Frontal cortex (tissue), 4 donors: ENCODE measurements at places on chromosomes 13 and 19. TPM values are rescaled to one million over a fixed set of nuclear protein-coding genes. Genes with fewer than 3 reads are reported as not detected.

- DNase-seq, result peak; percentile 67
Measured at GRCh38 chr13:21476893-21477472, 17.9 kb upstream of the ZDHHC20 start.

- DNase-seq, result no peak
Measured at GRCh38 chr19:30888937-30889336, 460.3 kb downstream of the TSHZ3 start.

DNA sequence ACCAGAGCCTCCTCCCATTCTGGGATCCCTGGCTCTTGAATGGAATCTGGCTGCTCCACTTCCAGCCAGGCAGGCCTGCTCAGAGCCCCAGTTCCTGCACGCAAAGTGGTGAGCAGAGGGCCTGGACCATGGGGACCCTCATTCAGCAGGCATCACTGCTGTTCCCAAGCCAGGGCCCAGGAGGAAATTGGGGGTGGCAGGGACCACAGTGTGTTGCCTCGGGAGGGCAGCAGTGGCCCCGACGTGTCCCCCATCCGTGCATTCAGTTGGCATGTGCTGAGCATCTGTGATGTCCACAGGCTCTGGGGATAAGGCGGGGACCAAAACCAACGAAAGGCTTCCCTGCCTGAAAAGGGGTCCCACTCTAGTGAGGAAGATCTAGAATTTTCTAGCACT is 11.2 kb downstream of the CCDC97 start:
- no peak for DNase-seq

GRCh38 chr13:111650626-111651025 is 330.2 kb downstream of the TEX29 start:
- no peak for DNase-seq

- peak; percentile 87 for DNase-seq
Measured at GRCh38 chr19:18450931-18451836, 13.3 kb upstream of the ISYNA1 start.

- no peak for DNase-seq
Measured at GRCh38 chr19:13127811-13128575, 9.9 kb downstream of the NACC1 start.

DNA sequence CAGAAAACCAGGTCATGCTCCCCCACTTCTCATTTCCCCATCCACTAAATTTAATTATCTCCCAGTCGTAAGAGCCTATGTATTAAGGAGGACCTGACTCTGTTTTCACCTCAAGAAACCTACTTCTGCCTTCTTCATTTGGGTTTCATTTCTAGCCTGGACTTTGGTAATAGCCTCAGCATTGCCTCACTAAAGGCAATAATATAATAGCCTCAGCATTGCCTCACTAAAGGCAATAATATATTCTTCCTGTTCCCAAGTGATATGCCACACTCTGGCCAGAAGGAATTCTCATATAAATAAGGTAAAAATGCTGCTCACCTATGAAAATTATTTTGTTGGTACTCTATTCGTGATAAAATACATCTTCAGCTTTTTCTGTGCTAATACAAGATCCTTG is 993.9 kb downstream of the EFNB2 start:
- DNase-seq, result no peak

- DNase-seq, result no peak
Measured at GRCh38 chr13:100247937-100248336, 159.0 kb downstream of the PCCA start.

DNA sequence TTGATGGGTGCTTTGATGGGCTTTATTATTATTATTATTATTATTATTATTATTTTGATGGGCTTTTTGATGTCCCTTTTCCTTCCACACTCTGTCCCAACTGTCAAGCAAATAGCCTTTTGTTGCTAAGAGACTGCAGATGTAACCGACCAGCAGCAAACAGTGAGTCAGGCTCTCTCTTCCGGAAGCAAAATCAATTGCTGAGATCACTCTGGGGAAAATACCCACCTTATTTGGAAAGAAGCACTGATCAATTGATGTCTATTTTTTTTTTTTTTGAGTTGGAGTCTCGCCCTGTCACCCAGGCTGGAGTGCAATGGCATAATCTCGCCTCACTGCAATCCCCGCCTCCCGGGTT is 2.9 kb downstream of the LDLR start:
- DNase-seq, result no peak

DNA sequence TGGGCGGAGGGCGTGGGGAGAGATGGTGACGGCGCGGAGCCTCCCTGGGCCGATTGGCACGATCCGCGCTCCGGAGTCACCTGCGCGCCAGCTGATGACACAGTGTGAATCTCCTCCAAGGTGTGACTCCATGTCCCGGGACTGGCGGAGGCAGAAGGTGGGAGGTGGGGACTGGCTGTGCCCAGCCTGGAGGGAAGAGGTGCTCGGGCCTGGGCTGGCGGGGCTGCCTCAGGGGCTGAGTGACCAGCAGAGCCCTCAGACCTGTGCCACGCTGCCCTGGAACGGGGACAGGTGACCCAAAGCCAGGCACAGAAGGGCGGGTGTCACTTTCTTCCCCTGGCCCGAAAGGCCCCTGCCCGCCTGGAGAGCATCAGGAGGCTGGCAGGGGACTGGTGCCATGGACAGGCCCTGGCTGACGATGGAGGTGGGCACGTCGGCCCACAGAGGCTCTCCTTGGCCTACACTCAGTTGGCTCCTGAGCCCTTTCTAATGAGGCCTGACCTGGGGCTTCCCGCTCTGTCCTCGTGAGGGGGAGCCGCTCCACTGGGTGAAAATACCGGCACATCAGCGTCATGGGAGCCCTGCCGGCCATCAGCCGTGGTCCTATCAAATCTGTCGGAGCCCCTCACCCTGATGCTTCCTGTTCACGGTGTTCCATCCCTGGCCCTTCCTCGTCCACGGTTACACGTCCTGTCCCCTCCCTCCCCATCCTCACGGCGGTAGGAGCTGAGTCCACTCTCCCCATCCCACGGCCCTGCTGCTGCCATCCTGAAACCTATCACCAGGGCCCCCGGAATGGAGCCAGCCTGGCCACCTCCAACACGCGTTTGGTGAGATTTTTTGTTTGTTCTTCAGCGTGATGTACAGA is 75.6 kb downstream of the SPACA7 start:
- no peak for DNase-seq

DNA sequence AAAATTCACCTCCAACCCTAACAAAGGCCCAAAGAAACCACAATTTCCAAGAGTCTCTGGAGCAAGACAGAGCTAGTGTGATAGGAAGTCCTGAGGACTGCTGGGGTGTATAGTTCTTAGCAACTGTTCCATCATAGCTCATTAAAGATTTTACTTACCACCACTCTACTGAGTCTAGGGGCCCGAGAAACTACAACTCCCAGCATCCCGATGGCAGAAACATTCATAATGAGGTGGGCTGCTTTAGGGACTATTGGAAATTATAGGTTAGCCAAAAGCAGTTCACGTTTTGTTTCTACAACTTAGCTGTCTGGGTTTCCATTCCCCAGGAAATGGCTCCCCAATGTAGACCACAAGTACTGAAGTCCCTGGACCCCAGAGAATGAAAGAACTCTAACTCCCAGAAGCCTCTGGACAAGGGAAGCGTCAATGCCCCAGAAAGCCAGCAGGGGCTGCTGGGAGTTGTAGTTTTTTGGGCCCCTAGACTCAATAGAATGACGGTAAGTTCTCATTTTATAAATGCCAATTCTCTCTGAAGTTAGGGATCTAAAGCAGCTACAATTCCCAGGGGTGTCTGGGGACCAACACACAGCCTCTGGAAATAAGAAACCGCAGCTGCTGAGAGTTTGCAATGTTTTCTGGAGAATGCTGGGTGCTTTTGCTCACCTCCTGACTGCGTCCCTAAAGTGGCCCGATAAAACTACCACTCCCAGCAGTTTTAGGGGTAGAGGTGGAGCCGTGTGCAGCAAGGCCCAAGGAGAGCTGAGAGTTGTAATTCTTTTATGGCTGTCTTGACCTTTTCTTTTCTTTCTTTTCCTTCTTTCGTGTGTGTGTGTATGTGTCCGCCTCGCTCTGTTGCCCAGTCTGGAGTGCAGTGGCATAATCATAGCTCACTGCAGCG is 11.1 kb downstream of the FTL start:
- no peak for DNase-seq

DNA sequence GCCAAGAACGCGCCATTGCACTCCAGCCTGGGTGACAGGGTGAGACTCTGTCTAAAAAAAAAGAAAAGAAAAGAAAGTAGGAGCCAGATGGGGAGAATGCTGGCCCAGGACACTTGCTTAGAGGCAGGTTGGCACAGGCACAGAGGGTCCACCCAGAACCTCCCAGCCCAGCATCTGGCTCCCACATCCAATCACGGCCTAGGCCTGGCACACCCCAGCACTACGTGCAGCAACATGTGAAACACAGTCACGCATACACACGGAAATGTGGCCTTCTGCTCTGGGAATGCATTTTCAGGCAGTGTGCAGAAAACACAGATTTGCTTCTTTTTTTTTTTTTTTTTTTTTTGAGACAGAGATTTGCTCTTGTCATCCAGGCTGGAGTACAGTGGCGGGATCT is 20.9 kb upstream of the FOSB start:
- DNase-seq, result no peak

DNA sequence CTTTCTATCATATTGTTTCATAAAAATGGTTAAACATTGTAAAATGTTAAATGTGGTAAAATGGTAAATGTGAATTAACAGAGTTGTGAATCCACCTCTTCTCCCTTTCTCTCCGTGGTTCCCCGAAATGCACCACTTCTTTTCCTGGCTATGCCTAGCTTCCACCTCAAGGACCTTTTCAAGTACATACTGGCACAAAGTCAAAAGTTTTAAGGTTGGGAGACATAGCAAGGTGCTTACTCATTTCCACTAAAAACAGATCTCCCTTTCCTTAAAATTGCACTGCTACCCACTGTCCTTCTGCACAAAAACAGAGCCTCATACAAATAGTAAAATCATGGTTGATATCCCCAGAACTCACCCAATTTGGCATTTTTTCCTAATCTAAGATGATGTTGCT is 558.2 kb downstream of the SLITRK6 start:
- no peak for DNase-seq

Gene RNF113B
- total RNA-seq, result not detected
